Left renal cortex interstitium (tissue), 4 donors: ENCODE measurements at places on chromosomes 6 and 20. TPM values are rescaled to one million over a fixed set of nuclear protein-coding genes. Genes with fewer than 3 reads are reported as not detected.

SAMD5 gene
- polyA plus RNA-seq = 12.1 TPM

BIRC7 gene
- polyA plus RNA-seq = 2.2 TPM

SPAG4 gene
- 3.1 TPM for polyA plus RNA-seq

SCRT2 gene
- 0.08 TPM for polyA plus RNA-seq

AURKA gene
- 15.0 TPM for polyA plus RNA-seq

LHFPL5 gene
- 0.07 TPM for polyA plus RNA-seq

PI3 gene
- polyA plus RNA-seq = 0.27 TPM

BACH2 gene
- polyA plus RNA-seq = 9.9 TPM

TPBG gene
- polyA plus RNA-seq = 24.4 TPM

GRCh38 chr6:155310596-155310995 is 3.7 kb downstream of the TFB1M start:
- no peak for DNase-seq

GRCh38 chr6:31497531-31498476 is at the start of gene MICB:
TSS of gene MICB (plus strand) at chr6:31498145. CDS start at chr6:31498194, 49 bp downstream.
- peak; percentile 58 for DNase-seq

- DNase-seq = no peak
These were observed 47.8 kb downstream of the GFOD1 start for GRCh38 chr6:13439644-13440043.

DNA sequence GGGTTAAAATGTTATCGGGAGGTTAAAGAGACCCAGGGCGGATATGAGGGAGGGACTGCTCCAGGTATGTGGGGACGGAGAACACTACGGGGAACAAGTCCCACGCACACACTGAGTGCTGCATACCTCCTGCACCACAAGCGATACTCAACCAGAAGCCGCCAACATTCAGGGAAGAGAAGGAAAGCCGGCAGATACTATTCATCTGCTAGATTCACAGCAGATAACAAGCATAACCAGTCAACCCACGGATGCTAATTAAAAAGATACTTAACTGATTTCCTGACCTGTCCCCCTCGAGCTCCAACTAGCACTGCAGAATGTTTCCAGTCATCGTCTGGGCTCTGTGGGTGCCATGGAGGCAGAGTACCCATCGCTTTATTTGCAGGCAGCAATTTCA is 45.1 kb upstream of the RPS6KA2 start:
- DNase-seq = no peak

GRCh38 chr6:47278545-47278944 is 31.2 kb downstream of the TNFRSF21 start:
- no peak for DNase-seq

DNA sequence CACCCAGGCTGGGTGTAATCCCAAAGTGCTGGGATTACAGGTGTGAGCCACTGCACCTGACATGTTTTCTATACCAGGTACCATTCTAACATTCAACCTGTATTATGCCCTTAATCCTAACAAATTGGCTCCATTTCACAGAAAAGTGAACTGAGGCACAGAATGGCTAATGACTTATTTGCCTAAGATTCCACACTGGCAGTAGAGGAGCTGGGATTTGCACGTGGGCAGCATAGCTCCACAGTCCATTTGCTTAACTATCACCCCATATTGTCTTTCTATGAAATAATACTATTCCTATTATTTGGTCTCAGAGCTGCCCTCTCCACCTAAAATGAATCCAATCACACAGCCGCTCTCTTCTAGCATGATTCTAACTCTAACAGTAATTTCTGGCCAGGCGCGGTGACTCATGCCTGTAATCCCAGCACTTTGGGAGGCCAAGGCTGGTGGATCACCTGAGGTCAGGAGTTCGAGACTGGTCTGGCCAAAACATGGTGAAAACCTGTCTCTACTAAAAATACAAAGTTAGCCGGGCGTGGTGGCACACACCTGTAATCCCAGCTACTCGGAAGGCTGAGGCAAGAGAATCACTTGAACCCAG is 23.3 kb upstream of the MYMX start:
- DNase-seq = no peak

DNA sequence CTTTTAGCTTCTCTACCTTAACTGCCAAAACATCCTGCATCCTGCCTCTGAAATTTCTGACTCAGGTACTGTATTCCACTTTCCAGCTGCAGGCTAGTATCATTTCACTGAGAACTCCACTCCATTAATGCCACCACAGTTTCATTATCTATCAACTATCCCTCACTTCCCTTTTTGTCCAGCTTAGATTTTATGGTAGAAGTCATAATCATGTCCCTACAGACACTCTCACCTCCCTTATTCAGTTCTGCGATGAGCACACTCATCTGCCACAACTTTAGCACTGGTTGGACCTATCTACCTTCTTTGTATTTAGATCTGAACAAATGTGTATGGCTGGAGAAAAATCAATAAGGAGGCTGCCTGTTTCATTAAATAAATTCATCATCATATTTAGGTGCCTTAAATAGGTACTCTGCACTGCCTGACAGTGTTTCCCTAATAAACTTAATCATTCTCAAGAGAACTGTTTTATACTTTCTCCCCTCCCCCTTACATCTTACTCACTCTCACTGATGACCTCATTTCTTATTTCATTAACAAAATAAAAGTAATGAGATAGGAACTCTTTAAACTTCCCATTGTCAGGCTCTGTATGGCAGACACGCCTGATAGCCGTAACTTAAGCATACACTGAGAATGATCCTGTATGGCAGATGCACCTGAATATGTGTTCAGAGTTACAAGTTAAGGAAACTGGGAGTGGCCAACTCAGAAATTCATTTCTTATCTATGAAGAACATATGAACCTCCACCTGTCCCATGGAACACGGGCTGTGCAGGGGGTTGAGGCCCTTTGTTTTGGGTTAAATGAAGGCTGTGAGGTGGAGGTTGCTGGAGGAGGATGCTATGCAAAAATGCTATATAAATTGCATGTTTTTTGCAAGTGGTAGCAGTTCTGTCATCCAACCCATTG is 95.3 kb upstream of the MAN1A1 start:
- DNase-seq = no peak

- DNase-seq = no peak
These were observed 35.1 kb upstream of the TSPYL1 start for GRCh38 chr6:116314878-116315277.

DNA sequence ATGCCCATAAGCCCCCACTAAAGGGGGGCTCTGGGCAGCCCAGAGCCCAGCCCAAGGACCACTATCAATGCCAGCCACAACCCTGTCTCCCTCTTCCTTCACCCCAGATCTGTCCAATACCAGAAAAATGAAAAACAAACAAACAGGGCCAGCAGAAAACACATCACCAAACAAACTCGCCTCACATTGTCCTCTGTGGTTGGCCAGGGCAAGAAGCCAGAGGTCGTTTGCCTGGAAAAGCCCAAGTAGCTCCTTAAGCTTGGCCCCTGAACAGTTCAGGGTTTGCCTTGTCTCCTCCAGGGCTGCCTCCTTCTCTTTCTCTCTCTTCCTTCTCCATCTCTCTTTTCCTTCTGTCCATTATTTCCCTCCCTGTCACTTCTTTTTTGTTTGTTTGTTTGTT is 10.1 kb upstream of the SCUBE3 start:
- no peak for DNase-seq
